ENCODE measurements at places on chromosomes 6 and 20.

GRCh38 chr6:39088331-39088730 is 26.7 kb downstream of the SAYSD1 start:
- peak; percentile 55 for DNase-seq

GRCh38 chr6:166947251-166947650 is 9.1 kb downstream of the RNASET2 start:
- DNase-seq = no peak

DNA sequence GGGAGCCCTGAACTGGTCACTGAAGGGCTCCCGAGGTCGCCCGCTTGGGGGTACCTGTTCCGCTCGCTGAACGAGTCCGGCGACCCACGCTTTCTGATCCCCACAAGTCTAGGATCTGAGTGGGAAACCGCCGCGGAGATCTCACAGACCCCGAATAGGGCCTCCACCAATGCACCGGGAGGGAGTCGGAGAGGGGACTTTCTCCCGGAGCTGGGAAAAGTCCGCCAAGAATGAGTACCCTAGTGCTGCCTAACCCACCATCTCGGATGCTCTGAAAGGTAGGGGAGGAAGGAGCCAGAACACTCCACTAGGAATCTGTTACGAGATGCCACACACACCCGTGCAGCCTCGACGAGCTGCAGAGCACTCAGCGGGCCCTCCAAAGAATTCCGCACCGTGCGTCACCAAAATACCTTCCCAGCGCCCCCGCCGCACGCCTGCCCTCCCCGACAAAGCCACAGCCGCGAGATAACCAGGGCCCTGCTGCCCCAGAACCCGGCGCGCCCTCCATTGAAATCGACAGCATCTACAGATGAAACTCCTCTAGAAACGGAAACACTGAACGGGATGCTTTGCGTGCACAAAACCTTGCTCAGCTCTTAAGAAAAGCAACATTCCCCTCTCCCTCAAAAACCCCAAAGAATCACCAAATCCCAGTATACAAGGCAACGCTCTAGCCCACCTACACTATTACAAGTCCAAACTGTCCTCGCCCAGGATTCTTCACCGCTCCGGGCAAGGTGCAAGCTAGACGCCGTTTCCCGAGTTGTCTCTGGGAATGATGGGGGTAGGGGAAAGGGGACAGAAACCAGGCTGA is 686 bp downstream of the COL12A1 start:
- DNase-seq = peak; percentile 47

GRCh38 chr6:89311853-89312531 is 3.1 kb downstream of the GABRR2 start:
- no peak for DNase-seq

Measured in AG04450 (cell line).